Fibroblast of the aortic adventitia (primary cell): ENCODE measurements at places on chromosomes 1 and 21.
A peak's percentile ranks its signal among the peaks of the same experiment; 100 is the strongest.

DNA sequence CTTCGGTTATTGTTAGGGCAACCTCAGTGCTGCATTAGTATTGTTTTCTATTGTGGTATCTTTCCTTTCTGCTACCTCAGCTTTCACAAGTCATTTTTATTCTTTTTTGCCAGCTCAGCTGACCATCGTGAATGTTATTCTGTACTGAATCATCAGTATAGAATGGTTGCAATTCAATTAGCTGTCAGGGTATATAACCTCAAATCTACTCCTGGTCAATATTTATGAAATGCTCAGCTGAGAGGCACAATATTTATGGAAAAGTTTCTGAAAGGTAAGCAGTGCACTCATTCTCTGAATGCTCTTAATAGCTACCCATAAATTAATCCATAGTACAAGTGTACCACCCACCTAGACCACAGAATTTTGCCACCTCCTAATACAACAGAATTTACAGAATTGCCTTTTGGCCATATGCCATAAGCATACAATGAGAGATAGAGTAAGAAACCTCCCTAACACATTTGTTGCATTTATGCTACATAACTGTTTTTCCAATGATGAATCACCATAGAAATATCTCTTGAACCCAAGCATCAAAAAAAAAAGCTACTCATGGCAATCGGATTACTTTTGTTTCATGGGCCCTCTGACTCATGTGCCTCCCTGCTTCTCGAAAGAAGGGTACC lies 732.6 kb upstream of the CHRM3 start:
- peak; percentile 70 for DNase-seq

- peak; percentile 71 for DNase-seq
Observed at GRCh38 chr1:204384636-204385352, 25.1 kb upstream of the PLEKHA6 start.

GRCh38 chr1:113784104-113784779 lies 25.0 kb upstream of the PHTF1 start:
- DNase-seq, result no peak

- DNase-seq, result no peak
Observed at GRCh38 chr1:39415553-39415952, 75.9 kb upstream of the BMP8A start.

DNA sequence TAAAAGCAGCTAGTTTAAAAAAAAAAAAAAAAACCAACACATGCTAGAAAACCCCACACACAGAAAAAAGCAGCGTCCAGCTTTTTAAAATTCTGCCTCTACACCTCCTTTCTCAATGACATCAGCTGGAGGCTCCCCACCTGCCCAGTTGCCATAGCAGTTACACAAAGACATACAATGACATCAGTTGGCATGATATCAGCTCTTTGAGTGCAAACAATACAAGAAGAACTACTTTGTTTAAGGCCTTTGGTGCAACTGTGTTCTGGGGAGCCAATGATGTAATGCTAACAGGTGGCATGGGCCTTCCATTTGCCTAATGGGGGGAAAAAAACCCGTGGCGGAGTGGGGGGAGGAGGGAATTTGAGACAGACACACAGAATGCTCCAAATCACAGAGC lies 32.9 kb downstream of the DUSP10 start:
- DNase-seq, result peak; percentile 52

DNA sequence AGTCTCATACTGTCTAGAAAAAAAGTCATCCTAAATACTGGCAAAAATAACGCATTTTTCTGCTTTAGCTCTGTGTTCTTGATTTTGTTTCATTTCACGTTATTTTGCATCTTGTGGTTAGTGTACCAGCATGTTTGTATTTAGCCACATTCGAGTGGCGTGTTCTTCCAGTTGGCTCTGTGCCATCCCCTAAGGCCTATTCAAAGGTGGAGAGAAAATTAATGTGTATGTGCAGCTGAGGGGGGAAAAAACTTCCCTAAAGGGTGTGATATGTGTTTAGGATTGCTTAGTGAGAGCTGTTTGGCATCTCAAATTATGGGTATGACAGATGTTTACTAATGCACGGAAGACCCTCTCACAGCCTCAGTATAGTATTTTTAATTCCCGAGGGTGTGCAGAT lies 12.1 kb downstream of the DNAJC16 start:
- no peak for DNase-seq
